ENCODE measurements at places on chromosomes 5 and 9.

GRCh38 chr5:177509381-177509951 is at the start of gene DOK3:
TSS of gene DOK3 (minus strand) at chr5:177509826. CDS start at chr5:177509540, 286 bp downstream.
- DNase-seq: no peak

DNA sequence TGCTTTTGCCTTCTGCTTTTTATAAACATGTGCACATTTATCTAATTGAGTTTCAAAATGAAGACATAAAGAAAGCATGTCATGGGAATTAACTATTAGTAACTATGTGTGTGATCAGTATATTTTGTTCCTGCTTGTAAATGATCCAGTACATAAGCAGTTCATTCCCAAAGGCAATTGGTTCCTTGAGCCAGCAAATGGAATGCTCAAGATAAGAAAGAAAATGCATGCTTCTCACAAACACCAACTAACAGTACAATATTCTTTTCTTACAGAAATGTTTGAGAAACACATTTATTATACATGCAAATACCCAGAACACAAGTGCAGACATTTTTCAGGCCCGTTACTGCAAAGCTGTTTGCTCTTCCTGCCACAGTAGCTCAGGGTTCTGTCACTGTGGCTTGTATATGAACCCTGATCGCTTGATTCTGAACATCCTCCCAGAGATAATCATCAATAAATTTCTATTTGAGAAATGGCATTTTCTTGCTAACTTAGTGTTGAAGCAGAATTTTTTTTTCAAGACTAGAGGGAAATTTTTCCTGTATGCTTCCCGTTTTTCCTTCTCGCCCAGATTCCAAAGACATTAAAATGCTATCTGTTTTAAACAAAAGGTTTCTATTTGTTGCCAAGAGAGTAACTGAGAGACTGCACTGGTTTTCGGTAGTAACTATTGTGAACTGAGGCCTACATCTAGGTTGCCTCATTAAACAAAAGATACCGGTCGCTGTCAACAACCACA is 1.9 kb downstream of the GNAQ start:
- no peak for DNase-seq

GRCh38 chr5:174098694-174099093 is 53.2 kb downstream of the NSG2 start:
- DNase-seq: no peak

DNA sequence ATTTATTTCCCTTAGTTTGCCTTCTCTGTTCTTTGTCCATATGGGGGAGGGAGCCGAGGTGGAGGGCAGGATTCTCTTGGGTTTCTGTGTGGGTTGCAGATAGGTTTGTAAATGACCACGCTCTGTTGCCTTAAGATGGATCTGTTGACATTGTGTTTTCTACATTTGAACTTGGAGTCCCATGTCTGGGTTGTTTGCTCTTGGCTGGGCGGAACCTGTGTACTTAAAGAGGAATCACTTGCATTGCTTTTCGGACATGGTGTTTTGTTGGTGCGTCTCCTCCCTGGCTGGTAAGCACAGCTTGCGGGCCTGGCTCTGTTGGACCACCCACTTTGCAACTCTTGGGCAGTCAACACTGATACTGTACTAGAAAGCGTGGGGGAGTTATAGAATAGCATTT is 45.9 kb downstream of the EHMT1 start:
- DNase-seq: no peak

DNA sequence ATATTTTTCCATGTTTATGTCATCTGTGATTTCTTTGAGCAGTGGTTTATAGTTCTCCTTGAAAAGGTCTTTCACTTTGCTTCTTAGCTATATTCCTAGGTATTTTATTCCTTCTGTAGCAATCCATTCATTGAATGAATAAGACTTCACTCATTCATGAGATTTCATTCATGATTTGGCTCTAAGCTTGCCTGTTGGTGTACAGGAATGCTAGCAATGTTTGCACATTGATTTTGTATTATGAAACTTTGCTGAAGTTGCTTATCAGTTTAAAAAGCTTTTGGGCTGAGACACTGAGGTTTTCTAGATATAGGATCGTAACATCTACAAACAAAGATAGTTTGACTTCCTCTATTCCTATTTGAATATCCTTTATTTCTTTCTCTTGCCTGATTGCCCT is 15.9 kb downstream of the RLN2 start:
- DNase-seq: no peak

DNA sequence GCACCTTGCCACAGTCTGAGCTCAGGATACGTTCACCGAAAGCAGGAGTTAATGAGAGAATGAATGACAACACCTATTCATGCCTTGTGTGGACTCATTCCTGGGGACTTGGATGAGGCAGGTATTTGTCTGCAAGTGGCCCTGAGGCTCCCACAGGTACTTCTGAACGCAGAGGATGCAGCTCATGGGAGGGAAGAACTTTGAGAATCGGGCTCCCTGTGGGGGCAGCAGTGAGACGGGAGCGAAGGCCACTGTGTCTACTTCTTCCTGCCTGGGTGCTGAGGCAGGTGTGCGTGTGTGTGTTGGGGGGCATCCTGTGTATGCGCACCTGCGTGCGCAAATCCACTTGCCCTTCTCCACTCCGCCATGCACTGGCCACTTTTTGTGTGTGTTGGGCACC is 42.2 kb downstream of the PTPN3 start:
- DNase-seq: no peak

DNA sequence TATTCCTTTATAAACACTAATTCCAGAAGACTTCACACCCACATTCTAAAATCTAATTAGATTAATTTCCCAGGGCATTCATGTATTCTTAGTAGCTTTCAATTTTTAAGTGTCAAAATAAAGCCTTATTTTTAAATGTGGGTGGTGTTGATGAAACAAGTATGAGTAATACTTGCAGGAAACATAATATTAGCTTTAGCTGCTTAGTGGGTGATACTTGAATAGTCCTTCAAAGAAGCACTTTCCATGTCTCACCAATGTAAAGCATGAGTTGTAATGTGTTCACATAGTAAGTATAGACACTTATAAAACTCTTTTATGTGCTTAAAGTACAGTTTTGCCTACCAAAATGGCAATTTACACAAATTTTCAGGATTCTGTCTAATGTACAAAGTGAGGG is 6.9 kb downstream of the FNBP1 start:
- DNase-seq: no peak

DNA sequence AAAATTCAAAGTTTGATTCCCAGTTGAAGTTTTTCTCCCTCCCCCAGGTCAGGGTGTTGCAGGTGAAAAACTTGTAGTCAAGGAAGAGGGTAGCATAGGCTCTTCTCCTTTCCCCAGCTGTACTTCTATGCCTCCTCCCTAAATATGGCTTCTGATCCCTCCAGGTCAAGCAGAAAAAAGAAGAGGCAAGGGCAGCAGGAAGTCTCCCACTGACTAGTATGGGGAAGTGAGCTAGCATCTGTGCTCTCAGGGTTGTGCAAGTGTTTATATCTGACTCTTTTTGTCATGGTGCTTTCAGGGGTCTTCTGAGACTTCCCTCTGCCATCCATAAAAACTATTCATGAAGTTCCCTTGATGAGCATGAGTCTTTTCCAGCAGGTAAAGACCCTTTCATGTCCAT is 76.0 kb downstream of the ATPSCKMT start:
- no peak for DNase-seq

DNA sequence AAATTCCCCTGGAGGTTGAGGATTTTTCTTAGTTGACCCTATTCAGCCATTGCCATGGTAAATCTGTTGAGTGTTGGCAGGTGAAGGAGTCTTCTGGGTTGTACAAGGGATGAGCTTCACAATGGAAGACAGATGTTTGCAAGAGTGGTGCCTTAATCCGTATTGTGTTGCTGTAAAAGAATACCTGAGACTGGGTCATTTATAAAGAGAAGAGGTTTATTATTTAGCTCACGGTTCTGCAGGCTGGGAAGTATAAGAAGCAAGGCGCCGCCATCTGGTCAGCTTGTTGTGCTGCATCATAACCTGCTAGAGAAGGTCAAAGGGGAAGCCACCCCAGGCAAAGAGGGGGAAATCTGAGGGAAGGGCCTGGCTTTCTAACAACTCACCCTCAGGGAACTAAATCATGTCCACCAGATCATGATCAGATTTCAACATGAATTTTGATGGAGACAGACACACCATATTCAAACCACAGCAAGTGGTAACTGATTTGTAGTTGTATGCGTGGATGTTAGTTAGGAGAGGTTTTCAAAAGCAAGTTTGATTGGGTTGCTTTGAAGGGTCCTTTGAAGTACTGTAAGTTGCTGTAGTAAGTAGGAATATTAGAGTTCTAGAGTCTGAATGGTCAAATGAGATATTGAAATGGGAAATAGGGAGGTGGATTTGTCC is 2.5 kb downstream of the TNPO1 start:
- peak; percentile 22 for DNase-seq

DNA sequence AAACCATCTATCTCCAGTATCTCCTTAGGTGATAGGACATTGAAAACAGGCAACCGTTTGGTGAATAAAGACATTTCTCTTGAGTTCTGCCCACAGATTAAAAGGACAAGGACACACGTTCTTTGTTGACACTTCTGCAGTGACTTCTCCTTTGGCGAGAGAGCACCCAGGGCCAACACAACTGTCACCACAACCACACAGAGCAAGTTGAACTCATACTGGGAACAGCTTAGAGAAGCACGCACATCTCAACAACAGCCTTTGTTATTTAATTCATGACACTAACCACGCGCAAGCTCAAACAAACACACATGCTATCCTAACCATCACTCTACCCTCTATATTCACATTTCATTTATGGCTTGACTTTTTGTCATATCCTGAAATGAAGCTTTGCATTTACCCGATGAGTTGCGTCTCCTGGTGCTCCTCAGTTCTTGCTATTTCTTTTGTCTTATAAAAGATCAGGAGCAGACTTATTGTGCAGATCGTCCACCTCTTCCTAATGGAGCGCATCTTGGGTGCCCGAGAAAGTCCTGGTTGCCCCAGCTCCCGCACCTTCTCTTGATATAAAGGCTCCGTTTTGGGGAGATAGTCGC is 543 bp downstream of the ST8SIA4 start:
- no peak for DNase-seq

DNA sequence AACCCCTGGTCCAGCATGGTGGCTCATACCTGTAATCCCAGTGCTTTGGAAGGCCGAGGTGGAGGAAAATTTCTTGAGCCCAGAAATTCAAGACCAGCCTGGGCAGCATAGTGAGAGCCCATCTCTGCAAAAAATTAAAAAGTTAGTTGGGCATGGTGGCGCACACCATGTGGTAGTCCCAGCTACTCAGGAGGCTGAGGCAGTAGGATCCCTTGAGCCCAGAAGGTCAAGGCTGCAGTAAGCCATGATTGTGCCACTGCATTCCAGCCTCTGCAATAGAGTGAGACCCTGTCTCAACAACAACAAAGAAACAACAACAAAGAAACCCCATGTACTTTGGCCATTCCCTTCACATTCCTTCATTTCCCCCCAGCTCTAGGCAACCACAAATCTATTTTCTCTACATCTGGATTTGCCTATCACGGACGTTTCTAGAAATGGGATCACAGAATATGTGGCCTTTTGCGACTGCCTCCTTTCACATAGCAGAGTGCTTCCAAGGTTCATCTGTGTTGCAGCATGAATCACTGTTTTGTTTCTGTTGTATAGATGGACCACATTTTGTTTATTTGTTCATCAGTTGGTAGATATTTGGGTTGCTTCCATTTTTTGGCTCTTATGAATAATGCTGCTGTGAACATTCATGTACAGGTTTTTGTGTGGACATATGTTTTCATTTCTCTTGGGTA is 17.9 kb downstream of the MIGA2 start:
- DNase-seq: no peak

GRCh38 chr9:17491780-17492179 is 87.1 kb upstream of the SH3GL2 start:
- DNase-seq: no peak

DNA sequence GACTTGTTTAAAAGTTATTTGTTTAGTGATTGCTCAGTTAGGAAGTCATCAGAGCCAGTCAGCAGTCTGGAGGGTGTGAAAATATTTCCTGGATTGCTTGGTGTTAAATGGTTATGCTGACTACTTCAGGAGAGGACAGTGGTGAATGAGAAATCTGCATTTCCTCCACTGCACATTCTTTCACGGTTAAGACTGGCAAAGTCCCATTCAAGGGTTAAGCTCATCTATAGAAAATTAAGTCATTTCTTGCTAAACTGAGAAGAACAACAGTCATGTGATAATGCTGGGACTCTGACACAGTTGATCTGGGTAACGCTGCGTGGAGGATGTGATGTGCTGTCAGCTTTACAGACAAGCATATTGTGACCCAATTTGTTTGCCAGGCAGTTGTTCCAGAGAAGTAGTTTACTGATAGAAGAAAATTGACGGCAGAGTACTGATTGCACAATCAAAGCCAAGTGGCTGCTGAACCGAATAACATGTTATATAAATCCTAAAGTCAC is 80.4 kb downstream of the GRAMD2B start:
- no peak for DNase-seq

DNA sequence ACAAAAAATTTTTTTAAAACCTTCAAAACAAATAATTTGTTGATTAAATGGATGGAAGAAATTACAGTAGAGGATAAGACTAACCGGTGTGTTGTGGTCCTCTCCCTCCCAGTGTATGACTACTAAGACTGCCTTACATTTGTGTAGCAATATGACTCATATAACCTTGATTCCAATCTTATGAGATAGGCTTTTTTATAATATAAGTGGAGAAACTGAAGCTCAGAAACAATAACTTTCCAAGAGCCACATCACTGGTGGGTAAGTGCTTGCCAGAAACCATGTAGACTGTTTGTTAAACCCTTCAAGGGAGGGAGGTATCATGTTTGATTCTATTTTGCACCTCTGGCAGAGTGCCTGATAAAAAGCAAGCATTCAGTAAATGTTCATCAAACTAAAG is 47.5 kb downstream of the NLN start:
- no peak for DNase-seq

- DNase-seq: no peak
Measured at GRCh38 chr5:90518661-90519060, 10.7 kb downstream of the LYSMD3 start.

- no peak for DNase-seq
Measured at GRCh38 chr5:98106116-98107031, 667.1 kb upstream of the RGMB start.

DNA sequence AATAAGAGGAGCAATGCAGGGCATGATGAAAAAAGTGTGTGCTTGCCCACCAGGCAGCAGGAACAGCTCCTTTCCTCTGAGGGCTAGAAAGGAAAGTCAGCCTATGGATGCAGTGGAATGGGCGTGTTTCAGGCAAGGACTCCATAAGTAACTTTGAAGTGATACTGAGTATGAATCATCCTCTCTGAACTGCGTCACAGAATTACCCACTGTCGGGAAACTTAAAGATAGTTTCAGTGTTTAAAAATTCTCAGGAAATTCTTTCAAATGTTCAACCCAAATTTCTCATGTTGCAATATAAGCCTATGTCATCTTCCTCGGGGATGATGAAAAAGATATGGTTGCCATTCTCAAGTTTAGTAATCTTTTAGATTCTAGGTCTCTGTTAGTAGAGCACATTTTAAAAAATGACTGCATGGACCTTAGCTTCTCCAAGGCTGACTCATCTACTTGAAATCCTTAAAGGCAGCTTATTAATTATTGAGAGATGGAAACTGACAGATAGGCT is 27.7 kb downstream of the PTCD2 start:
- no peak for DNase-seq
